C1 segment of cervical spinal cord (tissue), 14 donors: ENCODE measurements at places on chromosomes 7 and 10.

GRCh38 chr10:124532106-124532641 lies 70.6 kb downstream of the LHPP start:
- no peak for DNase-seq

- peak; percentile 42 for DNase-seq
Observed at GRCh38 chr7:151088856-151089699, 2.8 kb downstream of the AGAP3 start.

DNA sequence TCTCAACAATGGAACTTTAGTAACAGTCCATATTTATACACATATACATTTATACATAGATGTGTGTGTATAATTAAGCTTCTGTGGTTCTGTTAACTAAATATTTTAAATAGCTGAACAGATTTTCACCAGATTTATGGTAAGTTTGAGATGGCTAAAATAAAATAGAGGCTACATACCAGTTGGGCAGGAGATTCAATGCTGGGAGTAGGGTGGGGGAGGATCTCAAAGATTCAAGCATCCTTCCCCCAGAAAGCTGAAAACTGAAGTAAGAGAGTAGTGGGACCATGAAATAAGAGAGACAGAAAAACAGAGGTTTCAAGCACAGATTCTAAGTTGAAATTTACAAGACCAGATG lies 14.0 kb downstream of the LRRC17 start:
- DNase-seq: no peak

DNA sequence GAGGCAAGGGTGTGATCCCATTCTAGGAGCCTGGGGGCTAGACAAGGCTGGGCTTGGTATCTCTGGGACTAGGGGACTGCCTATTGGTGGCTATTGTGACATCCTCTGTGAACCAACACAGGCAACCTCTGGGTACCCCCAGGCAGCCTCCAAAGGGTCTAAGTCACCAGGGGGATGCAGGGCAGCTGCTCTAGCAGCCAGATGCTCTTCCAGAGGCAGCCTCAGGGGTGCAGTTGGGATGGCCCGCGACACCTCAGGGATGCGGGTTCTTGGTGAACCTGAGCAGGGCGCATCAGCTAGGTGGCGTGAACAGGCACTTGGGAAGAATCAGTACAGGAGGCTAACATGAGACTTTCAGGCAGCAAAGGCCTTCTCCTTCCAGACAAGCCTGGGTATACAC lies 1.6 kb upstream of the TMEM120A start:
- DNase-seq: no peak

DNA sequence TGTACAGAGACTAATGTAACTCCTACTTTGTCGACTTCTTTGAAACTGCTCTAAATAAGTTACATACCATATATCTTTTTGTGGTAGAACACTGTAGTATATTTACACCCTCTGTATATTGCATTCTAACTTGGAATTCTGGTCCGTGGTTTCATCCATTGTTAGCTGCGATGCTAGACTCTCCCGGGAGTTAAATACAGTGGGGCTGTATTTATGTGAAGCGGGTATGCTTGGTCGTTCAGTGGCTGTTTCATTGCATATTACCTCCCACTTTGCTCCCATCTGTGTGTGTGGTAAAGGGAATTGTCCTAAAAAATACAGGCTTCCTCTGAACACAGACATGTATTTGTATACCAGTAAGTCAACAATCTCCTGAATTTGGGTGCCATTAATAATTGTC lies 231.1 kb downstream of the SLC25A13 start:
- no peak for DNase-seq

- no peak for DNase-seq
Observed at GRCh38 chr7:820341-820740, 11.9 kb upstream of the SUN1 start.
